ENCODE measurements at places on chromosomes 2 and 18. TPM values are rescaled to one million over a fixed set of nuclear protein-coding genes. Genes with fewer than 3 reads are reported as not detected.

DNA sequence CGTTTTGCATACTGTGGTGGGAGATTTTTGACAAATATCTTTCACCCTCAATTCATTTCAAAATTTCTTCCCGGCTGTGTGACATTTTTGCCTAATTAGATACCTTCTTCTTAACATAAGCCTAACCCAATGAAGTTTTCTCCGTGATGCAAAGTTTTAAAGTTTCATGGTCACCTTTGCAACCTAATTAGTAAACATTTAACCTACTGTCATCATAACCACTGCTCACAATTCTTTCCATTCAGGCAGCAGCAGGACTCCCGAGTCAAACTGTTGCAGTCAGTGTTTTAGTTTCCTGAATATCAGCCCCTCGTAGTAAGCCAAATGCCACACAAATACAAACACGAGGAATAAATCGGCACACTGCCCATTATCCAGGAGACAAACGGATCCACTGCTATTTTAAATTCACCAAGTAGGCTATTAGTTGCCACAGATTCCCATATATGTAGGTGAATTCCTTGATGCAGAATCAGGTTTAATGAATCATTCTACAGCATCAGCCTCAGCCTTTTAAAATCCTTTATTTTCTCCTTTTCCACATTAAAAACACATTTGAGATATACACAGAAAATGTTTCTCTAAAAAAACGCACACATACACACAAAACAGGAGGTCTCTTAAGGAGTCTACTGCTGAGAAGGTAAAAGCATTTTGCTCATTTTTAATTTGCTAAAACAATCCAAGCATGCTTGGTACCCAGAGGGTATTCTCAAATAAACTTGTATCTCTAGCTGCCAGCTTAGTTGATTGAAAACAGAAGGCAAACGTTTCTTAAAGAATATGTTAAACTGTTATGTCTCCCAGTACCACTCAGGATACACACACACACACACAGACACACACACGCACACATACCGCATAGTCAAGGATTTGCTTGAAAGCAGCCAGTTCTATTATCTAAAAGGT, 106.5 kb upstream of the KCTD1 start:
- DNase-seq, result no peak

DNA sequence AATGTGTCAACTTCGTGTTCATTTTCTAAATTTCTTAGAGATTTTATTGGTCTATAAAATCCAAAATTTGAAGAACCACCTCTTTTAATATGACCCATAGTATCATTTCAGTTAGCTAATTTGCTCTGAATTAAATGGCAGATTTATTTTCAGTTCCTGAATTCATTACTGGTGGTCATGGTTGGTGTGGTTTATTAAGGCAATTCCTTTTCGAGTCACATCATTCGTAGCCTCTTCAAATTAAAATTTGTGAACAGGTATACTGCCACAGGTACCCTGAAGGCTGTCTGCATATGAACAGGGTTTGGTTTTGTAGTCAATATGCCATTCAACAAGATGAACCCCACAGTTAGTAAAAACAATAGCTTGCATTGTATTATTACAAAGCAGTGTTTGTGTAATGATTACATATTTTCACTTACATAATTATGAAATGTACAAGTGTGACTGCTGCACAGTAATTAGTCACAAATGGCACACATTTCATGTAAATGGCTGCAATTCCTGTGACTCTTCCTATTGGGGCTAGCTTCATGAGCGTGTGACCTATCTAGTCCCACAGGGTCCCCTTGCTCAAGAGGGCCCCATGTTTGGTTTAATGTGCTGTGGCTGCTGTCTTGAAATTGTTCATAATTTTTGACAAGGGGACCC, 48.9 kb downstream of the CDC42EP3 start:
- no peak for DNase-seq

- DNase-seq, result peak; percentile 56
Measured at GRCh38 chr2:203878063-203878462, 10.5 kb downstream of the CTLA4 start.

Gene CDH7
- total RNA-seq, result not detected

Gene RNU2-63P
- total RNA-seq, result not detected

Measured in GM23248 (cell line).